ENCODE measurements at places on chromosomes 6 and 20.

GRCh38 chr20:4156411-4156810 is 141.1 kb upstream of the RNF24 start:
- no peak for DNase-seq

- no peak for DNase-seq
Observed at GRCh38 chr6:35228481-35228880, 14.7 kb downstream of the SCUBE3 start.

GRCh38 chr6:154767003-154767723 is 33.9 kb downstream of the SCAF8 start:
- no peak for DNase-seq

- DNase-seq = no peak
Observed at GRCh38 chr20:32731882-32732266, 11.4 kb downstream of the COMMD7 start.

DNA sequence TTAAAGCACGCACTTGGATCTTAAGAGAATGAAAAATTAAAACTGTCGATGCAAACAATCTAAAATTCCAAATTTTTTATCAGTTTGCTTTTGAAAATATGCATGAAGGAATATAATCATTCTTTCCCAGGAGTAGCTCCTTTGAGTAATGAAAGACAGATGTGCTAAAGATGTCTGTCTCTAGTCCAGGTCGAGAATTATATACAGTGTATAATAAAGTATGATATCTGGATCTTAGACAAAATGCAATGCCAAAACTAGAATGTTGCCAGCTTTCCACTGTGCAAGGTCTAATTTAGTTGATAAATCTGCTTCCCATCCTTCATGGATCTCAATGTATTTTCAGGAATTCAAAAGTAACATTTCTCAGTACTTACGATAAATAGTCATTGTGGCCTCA is 65.1 kb upstream of the ADGRG6 start:
- DNase-seq = no peak

DNA sequence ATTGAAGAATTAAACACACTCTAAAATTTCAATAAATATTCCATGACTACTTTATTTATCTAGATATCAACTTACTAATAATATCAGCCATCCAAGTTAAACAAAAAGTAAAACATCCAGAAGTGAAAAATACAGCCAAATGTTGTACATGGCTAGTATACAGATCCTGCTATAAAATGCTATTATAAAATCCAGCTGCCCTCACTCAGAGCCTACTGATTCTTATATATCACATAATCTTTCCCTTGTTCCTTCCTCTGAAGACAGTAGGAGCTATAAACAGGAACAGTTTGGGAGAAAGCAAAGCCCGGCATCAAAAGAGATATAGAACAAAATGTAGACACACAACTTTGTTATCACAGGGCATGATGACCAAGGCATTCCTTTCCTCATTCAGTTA is 212.9 kb downstream of the PLCB4 start:
- no peak for DNase-seq

- no peak for DNase-seq
Observed at GRCh38 chr6:7173843-7174503, 66.2 kb downstream of the RREB1 start.

DNA sequence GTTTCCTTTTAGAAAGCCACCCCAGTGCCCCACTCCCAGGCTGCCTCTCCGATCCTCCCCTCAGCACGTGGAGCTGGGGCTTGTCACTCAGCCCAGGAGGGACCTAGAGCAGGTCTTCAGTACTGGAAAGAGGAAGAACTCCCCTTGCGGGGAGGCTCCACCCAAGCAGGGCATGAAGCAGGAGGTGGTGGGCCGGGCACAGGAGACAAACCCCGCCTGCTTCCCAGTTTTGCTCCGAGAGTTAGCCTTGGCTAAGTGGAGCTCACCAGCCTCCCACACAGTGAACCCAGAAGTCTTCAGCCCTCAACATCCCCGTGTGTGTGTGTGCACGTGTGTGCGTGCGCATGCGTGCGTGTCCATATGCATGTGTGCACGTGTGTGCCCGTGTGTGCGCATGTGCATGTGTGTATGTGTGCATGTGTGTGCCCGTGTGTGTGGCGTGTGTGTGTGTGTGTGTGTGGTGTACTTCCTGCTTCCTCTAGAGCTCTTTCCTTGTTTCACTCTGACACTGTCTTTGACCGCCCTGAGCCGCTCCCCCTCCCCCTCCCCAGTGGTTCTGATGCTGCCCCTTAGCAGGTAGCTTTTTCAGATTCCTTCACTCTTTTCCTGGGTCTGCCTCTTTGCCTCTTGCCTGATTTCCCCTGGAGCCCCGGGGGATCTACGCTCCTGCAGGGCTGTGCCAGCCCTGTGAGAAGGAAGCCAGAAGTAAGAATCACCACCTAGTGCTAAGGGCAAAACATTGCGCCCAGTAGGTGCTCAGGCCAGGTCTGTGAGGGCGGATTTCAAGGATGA is 239.8 kb downstream of the CDC5L start:
- DNase-seq = no peak

DNA sequence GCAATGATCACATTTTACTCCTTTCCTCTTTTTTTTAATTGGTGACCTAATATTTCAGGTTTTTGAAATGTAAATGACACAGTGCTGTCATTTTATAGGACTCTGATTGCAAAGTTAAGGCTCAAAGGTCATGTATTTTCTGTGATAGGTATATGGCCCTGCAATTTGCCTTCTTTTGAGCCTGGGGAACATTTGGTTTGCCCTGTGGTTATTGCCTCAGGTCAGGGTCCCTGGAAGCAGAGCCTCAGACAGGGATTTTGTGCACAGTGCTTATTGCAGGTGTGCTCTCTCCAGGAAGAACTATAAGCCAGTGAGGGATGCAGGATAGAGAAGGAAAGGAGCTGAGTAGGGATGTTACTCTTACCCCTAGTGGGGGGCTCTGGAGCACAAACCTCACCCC is 229.3 kb upstream of the ECI2 start:
- DNase-seq = no peak

DNA sequence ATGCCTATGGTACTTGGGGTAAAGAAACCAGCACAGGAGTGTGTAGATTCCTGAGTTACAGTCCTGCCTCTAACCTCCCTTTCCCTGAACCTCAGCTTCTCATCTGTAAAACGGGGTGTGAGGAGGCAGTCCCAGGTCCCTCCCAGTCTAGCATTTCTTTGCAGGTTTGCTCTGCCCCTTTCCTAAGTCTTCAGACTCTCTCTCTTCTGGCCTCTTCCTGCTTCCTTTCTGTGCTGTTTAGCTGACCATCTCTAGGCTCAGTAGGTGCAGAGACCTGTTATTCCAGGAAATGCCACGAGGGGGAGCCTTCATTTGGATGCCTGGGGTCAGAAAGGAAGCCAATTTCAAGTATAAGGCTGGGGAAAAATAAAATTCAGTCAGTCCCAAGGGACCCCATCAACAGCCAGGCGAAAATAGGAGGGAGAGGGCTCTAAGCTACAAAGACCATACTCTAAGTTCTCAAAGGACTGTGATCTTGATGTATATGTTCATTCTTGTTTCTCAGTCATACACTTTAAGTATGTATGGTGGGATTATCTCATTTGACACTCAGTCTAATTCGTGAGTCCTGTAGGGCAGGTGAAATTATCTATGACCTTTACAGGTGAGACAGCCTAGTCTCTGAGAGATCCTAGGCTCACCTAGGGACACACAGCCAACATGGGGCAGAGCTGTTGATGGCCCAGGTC is 89.1 kb downstream of the NCR2 start:
- DNase-seq = no peak

GRCh38 chr6:101595276-101595675 is 201.8 kb downstream of the GRIK2 start:
- DNase-seq = no peak

- no peak for DNase-seq
Observed at GRCh38 chr6:168860987-168861386, 392.7 kb downstream of the THBS2 start.

- no peak for DNase-seq
Observed at GRCh38 chr6:141252828-141253608, 879.7 kb upstream of the GJE1 start.

DNA sequence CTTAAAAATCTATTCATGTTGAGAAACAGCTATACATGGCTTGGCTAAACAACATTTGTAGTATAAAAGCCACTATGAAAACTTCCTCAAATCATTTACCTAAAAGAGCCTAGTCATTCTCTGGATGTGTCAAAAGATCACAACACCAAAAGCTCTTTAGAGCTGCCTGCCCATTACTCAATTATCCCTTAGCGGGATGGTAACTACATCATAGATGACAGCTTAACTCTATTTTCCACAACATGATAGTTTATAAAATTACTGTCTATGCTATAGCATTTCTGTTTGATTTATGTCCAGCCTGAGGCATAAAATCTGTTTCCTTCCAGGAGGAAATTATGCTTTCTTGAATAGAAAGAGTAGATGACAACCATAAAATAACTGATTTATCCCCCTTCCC is 777.6 kb upstream of the HS3ST5 start:
- no peak for DNase-seq

GRCh38 chr6:119728220-119728750 is 378.7 kb upstream of the MAN1A1 start:
- DNase-seq = no peak

DNA sequence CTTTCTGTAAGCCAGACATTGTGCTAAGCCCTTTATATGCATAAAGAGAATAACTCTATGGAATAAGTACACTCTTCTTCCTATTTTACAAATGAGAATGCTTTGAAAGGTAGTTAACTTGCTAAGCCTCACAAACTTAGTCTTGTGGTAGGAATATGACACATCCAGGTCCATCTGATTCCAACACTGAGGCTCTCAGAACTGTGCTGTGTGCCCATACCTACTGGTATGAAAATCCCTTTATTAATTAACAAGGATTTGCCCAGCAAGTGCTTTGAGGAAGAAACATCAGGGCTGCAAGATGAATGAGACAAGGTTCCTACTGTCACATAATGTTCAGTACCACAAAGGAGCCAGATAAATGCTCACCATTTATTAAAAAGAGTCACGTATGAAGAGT is 122.6 kb downstream of the TNFRSF21 start:
- no peak for DNase-seq
